ENCODE measurements at places on chromosomes 12 and 14.

- DNase-seq, result no peak
Observed at GRCh38 chr12:108511633-108512540, 3.2 kb upstream of the FICD start.

DNA sequence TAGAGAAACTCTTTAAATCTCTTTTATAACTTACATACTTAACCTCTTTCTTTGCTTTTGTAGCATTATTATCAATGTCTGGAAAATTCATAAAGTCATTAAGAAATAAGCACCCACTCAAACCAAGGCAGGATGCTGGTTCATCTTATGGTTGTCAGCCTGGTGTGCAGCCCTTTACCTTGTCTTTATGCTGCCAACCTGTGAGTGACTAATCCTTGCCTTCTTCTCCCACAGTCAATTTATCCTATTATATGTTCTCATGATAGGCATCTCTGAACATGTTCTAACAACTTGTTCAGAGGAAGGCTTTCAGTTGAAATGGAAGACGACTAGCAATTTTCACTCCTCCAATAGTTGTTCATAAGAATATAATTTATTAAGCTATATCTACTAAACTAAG lies 186.9 kb upstream of the CAND1 start:
- no peak for DNase-seq

DNA sequence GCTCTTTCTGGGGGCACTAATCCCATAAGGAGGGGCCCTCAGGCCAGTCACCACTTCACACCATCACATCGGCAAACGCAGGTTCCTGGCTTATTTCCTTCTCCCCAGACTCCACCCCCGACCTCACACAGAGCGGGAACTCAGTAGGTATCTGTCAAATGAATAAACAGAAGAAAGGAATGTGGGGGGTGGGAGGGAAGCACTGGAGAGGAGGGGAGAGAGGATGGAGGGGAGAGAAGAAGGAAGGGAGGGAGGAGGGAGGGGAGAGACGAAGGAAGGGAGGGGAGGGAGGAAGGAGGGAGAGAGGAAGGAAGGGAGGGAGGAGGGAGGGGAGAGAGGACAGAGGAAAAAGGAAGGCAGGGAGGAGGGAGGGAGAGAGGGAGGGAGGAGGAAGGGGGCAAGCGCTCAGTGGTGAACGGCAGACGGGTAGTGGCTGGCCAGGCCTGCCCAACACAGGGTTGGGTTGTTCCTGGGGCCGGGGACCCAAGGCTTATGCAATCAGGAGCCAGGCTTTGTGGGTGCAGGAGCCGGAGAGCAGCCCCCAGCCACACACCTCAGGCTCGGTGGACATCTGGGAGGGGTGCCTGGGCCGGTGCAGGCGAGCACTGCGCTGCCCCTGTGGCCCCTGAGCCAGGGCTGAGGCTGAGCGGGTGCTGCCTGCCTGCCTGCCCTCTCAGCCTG lies 52.6 kb upstream of the FBRSL1 start:
- no peak for DNase-seq

GRCh38 chr12:90229407-90230170 lies 521.0 kb upstream of the ATP2B1 start:
- DNase-seq, result no peak

GRCh38 chr12:129605666-129606065 lies 298.2 kb downstream of the TMEM132D start:
- no peak for DNase-seq

- no peak for DNase-seq
Observed at GRCh38 chr12:3655328-3655900, 97.5 kb downstream of the CRACR2A start.

DNA sequence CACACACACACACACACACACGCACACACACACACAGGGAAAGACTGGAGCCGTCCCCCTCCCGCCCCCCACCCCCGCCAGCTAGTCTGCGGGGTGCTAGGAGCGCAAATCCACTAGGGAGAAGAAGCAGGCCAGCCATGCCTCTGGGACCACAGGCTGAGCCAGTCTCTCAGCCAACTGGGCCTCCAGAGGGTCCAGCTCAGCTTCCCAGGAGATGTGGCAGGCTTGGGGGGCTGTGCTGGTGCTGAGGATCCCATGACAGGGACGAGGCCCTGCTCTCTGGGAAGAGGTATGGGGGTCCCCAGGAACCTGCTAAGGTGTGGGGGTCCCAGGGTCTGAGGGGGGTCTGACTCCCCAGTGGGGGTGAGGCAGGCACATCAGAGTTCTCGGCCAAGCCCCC lies 133.5 kb downstream of the NCOR2 start:
- DNase-seq, result no peak

DNA sequence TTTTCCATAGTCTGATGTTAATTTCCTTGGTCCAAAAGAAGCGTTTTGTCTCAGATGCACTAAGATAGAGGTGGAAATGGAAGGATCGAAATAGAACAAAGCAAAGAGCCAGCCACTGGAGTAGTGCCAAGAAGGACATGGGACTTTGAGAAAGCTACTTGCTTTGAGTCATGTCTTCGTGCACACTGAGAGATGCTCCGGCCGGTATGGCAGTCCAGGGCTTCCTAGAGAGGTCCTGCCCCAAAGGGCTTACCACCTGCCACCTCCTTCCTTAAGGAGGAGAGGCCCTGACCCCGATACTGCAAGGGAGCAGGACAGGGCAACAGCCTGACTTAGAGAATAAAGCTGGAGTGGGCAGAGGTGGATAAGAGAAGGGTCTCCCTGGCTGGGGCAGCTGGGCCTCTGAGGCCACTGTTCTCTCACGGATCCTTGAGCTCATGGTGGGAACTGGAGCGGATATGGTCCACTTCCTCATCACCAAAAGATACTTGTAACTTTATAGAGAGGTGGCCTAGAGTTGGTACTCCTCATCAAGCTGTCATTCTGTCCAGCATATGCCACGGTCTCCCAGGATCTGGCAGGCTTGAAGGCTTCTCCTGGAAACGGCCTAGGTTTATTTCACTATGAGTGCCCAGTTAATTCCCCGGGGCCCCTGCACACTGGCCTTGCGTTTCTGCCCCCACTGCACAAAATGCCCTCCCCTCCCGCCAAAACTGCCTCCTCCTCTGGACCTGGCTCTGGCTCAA lies 57.4 kb downstream of the FOXN3 start:
- DNase-seq, result no peak

GRCh38 chr12:76864791-76865400 lies 13.9 kb downstream of the CSRP2 start:
- no peak for DNase-seq

GRCh38 chr12:11542599-11542998 lies 106.9 kb upstream of the ETV6 start:
- no peak for DNase-seq

GRCh38 chr12:91947459-91947858 lies 198.2 kb downstream of the BTG1 start:
- no peak for DNase-seq

- no peak for DNase-seq
Observed at GRCh38 chr12:112992541-112993398, 14.5 kb downstream of the OAS2 start.

DNA sequence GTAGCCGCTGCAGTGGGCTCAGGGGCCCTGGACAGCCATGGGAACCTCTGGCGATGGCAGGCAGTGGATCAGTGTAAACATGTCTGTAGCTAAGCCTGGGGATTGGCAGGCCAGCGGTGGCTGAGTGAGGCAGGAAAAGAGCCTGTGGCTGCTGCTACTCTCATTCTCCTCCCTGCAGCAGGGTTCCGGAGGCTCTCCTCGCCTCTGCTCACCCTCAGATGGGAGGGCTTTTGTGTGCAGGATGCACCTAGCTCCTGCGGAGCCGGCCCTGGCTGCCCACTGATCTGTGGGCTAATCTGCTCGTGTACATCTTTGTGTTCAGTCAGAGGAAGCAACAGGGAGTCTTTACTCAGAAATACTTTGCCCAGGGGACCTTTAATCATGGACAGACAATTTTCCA lies 59.5 kb downstream of the GALNT8 start:
- no peak for DNase-seq

DNA sequence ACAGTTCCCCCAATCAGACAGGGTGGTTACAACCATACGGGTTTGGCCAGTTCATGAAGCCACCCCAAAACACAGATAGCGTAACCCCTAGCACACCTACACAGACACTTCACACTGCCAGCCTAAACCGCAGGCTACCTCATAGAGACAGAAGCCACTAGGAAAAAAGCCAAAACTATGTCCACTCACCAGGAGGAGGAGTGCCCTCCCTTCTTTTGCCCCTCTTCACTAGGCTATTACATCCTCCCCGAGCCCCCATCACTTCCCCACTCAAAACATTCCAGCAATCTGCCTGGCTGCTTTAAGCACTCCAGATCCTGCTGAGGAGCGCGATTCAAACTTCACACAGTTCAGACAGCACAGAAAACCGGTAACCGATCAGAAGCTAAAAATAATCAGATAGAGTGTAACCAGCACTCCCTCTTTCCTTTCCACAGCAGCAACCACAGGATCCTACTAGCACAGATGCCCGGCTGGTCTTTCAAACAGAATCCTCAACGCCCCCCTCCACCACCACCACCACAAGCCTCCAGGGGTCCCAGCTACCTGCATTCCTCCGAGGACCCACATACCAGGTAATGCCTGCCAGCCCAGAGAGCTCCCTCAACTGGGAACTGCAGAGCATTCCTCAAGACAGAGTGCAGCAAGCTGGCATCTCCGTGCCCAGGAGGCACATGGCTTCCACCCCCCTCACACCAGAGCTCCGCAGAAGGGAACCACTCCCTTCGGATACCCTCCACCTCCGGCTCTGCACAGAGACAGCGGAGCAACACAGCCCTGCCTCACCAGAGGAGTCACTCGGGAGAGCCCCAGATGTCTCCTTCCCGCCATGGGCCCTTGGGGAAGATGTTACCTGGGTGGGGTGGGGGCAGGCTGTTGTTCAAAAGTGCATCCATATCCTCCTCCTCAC lies 1.5 kb downstream of the CHD4 start:
- DNase-seq, result no peak

- DNase-seq, result no peak
Observed at GRCh38 chr14:102728501-102728900, 48.7 kb upstream of the TRAF3 start.

DNA sequence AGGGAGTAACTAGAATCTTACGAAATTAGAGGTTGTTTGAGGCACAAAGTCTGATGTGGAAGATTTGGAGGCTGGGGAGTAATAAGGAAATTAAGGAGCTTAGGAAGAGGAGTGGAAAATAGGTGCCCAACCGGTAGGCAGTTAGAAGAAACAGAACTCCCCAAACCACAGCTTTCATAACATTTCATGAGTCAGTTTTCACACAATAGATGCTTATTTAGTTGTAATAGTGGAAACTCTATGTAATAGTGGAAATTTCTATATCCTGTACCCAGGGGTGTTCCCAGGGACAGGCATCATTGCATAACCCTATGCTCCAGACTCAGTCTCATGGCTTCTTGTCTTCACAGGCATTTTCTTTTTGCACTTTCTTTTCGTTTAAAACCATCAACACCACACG lies 8.3 kb downstream of the C3AR1 start:
- DNase-seq, result no peak

- DNase-seq, result no peak
Observed at GRCh38 chr14:38589747-38590350, 334.0 kb upstream of the CLEC14A start.

- DNase-seq, result no peak
Observed at GRCh38 chr12:71999795-72000194, 61.1 kb downstream of the TPH2 start.

DNA sequence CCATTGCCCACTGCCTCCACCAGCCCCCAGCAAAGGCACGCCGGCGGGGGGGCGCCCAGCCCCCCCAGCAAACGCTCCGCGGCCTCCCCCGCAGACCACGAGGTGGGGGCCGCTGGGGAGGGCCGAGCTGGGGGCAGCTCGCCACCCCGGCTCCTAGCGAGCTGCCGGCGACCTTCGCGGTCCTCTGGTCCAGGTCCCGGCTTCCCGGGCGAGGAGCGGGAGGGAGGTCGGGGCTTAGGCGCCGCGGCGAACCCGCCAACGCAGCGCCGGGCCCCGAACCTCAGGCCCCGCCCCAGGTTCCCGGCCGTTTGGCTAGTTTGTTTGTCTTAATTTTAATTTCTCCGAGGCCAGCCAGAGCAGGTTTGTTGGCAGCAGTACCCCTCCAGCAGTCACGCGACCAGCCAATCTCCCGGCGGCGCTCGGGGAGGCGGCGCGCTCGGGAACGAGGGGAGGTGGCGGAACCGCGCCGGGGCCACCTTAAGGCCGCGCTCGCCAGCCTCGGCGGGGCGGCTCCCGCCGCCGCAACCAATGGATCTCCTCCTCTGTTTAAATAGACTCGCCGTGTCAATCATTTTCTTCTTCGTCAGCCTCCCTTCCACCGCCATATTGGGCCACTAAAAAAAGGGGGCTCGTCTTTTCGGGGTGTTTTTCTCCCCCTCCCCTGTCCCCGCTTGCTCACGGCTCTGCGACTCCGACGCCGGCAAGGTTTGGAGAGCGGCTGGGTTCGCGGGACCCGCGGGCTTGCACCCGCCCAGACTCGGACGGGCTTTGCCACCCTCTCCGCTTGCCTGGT lies at the start of gene CDKN1B:
Gene CDKN1B (plus strand): TSS at position 576 of the 793 bp plus-strand sequence. CDS start 472 bp downstream, outside the sequence.
- DNase-seq, result peak; percentile 84
